ENCODE measurements at places on chromosomes 12 and 14.

DNA sequence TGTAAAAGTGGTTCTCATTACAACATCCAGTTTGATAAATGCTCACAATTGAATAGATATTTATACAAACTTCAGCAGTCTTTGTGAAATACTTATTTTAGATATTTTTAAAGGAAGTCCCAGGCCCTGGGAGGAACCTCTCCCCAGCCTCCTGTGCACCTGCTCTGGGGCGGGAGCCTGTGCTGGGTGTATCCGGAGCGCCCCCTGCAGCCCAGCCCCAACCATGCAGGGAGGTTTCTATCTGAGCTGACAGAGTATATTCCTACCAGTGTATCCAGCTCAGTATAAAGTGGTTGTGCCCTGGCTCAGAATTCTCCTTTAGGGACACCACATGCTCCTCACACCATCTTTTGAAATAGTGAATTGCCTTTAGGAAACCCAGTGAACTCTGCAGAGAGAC is 851.8 kb downstream of the TMEM121 start:
- DNase-seq = no peak

DNA sequence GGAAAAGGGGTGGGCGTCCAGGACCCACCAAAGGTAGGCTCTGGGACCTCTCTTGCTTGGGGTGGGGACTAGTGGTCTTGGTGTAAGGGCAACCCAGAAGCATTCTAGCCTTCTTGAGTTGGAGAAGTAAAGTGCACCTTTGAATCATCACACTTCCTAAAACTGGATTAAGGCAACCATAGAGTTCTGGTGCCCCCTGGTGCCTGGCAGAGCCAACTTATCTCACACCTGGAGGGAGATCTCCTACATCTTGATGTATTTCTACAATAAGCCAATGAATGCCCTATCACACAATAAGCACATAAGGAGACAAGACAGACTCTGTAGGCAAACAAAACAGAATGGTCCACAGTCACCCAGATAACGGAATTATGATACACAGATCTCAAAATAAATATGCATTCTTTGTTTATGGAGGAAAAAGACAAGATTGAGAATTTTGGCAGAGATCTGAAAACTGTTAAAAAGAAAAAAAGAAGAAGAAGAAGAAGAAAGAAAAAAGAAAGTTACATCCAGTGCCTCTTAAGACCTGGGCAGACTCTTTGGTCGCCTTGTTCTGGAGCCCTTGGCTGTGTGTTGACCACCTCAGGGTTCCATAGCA is 95.9 kb upstream of the PPP2R5C start:
- peak; percentile 19 for DNase-seq

- DNase-seq = no peak
These were observed 16.6 kb downstream of the NFKBIA start for GRCh38 chr14:35387713-35388579.

- no peak for DNase-seq
These were observed 67.7 kb downstream of the EPS8 start for GRCh38 chr12:15721316-15722115.

GRCh38 chr12:6570264-6570887 is 2.3 kb upstream of the NOP2 start:
- DNase-seq = peak; percentile 53

GRCh38 chr14:102591372-102591943 is 991 bp upstream of the RCOR1 start:
- no peak for DNase-seq

GRCh38 chr12:71755146-71755892 is 656 bp downstream of the RAB21 start:
- no peak for DNase-seq

Data from NCI-H446 (cell line).